ENCODE measurements at places on chromosomes 11 and 22. TPM values are rescaled to one million over a fixed set of nuclear protein-coding genes. Genes with fewer than 3 reads are reported as not detected.

DEUP1 gene
- total RNA-seq = not detected

MLC1 gene
- total RNA-seq = not detected

DNAJB7 gene
- not detected for total RNA-seq

DUSP18 gene
- 10.4 TPM for total RNA-seq

PHOX2A gene
- not detected for total RNA-seq

B3GAT1 gene
- 0.08 TPM for total RNA-seq

LIF gene
- total RNA-seq = 0.24 TPM

Measured in esophagus mucosa (tissue), 1 donor.